ENCODE measurements at places on chromosomes 5 and 9.

- DNase-seq, result peak; percentile 59
Observed at GRCh38 chr5:75335952-75336614, 937 bp upstream of the HMGCR start.

- no peak for DNase-seq
Observed at GRCh38 chr5:79423296-79423695, 90.6 kb downstream of the HOMER1 start.

DNA sequence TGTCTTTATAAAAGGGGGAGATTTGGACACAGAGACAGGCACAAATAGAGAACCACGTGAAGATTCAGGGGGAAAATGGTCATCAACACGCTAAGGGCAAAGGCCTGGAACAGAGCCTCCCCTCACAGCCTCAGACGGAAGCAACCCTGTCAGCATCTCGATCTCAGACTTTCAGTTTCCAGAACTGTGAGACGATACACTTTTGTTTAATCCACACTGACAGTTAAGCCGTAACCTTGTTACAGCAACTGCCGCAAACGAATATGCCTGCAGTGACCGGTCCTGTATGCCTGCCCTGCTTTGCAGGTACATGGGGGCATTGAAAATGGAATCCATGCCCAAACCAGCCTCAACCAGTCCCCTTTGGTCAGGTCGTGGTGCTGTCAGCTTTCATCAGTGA is 139.5 kb downstream of the ATPSCKMT start:
- DNase-seq, result no peak

GRCh38 chr5:137221943-137222342 is 277.2 kb downstream of the SPOCK1 start:
- no peak for DNase-seq

GRCh38 chr5:141821430-141821925 is 56.7 kb downstream of the PCDH1 start:
- peak; percentile 62 for DNase-seq

DNA sequence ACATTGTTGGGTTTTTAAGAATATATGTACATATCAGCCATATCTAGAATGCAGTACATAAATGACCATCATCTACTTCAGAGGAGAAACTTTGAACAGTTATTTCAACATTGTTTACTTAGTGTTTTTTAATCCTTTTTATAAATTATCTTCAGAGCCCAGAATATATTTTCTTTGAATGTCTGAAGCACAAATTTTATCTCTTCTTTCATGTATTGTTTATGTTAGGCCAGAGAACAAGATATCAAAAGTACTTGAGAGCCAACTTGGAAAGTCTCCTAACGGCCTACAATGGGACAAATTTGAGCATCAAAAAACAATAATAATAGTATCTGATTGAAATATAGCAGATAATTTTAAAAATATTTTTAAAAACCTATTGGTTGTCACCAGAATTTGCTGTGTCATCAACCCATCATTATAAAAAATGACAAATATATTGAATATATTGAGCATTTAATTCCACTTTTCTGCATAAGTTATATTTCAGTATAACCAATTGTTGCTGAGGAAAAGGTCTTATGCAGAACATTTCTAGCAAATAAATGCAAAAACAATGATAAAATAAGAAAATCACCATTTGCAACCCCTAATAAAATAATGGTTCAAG is 67.5 kb upstream of the CCNG1 start:
- DNase-seq, result no peak
